Placental epithelial cell (primary cell): ENCODE measurements at places on chromosomes 4 and X. TPM values are rescaled to one million over a fixed set of nuclear protein-coding genes. Genes with fewer than 3 reads are reported as not detected.

The CT83 gene
- not detected in 2 replicates for total RNA-seq

The FAT1 gene
- 107 and 188 TPM in 2 replicates for total RNA-seq

The PPP1R2C gene
- total RNA-seq: not detected in 2 replicates

The TRIM61 gene
- 5.9 and 8.1 TPM in 2 replicates for total RNA-seq

The ABCD1 gene
- 11.0 and 12.4 TPM in 2 replicates for total RNA-seq

The LNX1 gene
- under 0.01 and 0.22 TPM in 2 replicates for total RNA-seq

The SEL1L3 gene
- total RNA-seq: 7.9 and 36.4 TPM in 2 replicates

The MAGED4B gene
- 47.8 and 70.3 TPM in 2 replicates for total RNA-seq
